ENCODE measurements at places on chromosomes 11 and 22.

- DNase-seq = no peak
These were observed 2.2 kb downstream of the FXYD2 start for GRCh38 chr11:117822074-117823033.

DNA sequence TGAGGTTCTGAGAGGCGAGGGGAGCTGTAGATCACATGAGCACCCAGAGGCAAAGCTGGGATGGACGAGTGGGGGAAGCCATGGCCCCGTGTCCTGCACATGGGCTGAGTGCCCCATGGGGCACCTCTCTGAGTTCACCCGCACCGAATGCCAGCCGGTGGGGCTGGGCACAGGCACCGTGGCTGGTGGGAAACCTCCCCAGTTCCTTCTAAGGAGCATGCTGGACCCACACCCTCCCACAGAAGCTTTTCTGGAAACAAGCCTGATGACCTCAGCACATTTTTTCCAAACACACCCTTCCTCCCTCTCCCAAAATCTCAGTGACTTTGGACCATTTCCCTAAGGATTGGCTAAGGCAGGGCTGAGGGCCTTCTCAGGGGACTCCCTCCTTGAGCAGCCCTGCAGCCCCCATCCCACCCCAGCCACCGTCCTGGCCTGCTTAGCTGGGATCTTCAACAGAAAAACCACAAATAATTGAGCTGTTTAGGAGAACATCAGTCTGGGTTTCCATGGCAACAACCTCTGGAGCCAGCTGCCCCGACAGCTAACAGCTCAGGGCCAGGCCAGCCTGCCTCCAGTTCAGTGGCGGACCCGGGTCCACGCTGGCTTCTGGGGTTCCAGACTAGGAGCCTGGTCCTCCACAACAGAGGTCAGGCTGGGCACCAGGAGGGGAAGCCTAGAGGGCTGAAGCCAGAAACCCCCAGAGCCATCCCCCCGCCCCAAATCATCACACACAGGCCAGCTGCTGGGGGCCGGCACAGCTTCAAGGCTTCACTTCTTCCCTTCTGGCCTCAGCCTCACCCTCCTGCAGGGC is 18.1 kb upstream of the LINC01488 start:
- no peak for DNase-seq

GRCh38 chr22:25496396-25497064 is 67.9 kb upstream of the GRK3 start:
- DNase-seq = no peak

GRCh38 chr11:112554586-112554985 is 293.9 kb upstream of the PLET1 start:
- DNase-seq = no peak

- DNase-seq = no peak
These were observed at the start of gene PLXNB2 for GRCh38 chr22:50306753-50307749. Gene PLXNB2, minus strand, starts transcription at chr22:50307646. Its CDS starts 17,062 bp downstream, at chr22:50290584.

DNA sequence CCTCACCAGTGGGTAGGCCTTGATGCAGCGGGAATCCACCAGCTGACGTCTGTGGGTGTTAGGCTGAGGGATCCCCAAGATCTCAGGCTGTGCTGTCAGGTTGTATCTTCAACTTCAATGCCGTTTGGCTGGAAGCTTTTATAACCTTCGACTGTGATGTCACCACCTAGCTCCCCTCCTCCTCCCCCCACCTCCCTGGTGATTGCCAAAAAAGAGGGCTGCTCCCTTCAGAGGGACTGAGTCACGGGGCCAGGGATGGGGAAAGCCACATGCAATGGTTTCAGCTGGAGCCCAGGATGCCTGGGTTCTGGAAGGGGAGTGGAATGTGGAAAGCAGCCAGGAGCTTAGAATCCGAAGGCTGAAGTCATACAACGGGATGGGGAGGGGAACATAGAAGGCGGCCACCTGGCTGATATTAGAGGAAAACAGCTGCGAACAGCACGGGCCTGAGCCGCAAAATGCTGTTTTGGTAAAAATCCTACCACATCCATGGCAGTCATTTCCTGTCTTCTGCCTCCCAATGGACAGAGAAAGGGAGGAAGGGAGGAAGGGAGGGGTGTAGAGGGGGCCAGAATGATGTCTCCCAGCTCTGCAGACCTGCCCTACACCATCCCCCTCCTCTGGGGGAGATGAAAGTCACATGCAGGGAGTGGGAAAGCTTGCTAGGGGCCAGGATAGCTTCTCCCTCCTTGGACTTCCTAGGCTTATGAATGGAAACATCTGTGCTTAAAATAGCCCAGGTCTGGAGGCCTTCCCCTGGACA is at the start of gene LRRN4CL:
Gene LRRN4CL (minus strand): TSS at position 110 of the 763 bp plus-strand sequence. CDS start 1,022 bp downstream, outside the sequence.
- DNase-seq = no peak

GRCh38 chr11:112655371-112655770 is 305.8 kb upstream of the NCAM1 start:
- DNase-seq = no peak

- no peak for DNase-seq
These were observed 1.3 kb downstream of the STX3 start for GRCh38 chr11:59756558-59756840.

Data from bone marrow (tissue), 2 donors.